NCI-H69 (cell line): ENCODE measurements at places on chromosomes 3 and 15.

DNA sequence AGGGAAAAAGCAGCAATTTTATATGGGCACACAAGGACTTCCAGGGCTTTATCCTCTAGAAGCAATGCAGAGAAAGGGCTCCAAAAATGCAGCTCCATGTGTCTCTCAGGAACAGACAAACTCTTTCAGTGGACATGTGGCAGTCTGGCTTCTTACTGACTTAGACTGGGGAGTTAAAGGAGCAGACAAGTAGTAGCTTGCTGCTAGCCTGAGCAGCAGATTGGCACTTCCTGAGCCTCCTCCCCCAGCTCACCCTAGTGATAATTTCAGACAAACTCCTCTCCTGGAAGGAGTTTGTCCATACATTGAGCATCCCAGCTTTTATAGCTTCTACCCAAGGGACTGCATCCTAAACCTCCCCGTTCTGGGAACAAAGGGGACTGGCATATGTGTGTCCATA, 101.7 kb upstream of the MANF start:
- no peak for DNase-seq

DNA sequence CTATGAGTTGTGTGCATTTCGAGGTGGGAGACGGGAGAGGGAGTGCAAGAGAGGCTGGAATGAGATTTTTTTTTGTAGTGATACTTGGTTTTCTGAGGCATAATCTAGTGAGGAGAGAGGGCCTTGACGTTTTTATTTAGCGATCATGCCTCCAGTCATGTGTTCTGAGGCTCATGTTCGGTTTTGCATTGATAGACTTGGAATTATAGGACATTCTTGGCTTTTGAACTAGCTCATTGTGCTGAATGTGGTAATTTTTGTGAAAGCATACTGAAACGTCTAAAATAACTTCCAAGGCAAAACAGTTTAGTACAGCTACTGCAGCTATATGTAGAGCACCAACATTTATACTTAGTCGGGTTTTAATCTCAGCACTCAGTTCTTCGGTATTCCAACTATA, 408.1 kb downstream of the CNTN4 start:
- DNase-seq: no peak

- no peak for DNase-seq
Observed at GRCh38 chr3:186917512-186918312, 12.6 kb upstream of the ST6GAL1 start.

DNA sequence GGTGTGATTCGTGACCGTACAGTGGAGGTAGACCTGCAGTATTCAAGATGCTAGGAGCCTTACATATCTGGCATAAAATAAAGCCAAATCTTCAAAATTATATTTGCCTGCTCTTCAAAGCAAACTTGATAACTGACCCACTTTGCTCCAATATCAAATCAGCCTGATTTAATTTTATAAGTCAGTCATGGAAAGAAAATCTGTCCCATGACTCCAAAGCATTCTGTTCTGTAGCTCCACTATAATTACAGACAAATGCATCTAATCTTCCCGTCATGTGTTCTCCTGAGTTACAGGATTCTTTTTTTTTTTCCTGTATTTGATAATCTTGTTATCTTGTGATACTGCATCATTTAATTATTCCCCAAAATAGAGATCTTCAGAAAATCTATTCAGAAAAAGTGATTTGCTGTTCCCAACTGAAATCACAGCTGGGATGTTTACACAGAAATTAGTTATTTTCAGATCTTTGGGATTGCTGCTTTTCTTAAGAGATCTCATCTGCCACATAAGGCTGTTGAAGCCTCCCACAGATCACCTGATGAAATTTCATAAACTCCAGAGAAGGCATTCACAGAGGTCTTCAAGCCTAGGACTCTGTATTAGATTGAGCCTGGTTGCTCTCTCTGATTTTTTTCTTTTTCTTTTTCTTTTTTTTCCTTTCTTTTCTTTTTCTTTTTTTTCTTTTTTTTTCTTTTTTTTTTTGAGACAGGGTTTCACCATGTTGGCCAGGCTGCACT, 27.2 kb downstream of the TIMP4 start:
- DNase-seq: no peak

DNA sequence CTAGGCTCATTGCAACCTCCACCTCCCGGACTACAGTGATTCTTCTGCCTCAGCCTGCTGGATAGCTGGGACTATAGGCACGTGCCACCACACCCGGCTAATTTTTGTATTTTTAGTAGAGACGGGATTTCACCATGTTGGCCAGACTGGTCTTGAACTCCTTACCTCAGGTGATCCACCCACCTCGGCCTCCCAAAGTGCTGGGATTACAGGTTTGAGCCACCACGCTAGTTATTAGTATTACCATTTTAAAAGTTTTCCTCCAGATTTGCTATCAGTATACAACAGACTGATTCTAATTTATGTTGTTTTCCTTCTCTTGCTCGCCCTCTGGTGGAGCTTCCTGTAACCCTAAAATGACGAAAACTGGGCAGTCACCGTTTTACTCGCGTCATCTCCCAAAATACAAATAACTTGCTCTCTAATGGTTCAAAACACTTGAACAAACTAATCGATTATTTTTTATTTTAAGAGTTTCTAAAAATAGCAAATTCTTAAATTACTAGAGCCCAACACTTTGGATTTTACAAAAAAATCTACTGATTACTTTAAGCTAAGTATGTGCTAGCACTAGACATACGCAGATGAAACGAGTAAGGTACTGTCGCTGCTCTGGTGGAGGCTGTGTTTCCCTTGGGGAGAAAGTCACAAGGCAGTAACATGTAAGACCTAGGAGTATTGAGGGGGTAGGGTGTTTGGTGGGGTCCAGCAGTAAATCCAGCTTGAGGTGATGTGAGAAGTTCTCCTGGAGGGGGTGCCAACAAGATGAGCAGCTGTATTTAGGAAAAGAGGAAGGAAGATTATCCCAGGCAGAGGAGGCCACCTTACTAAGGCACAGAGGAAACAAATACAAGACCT, 203.3 kb downstream of the MBNL1 start:
- peak; percentile 53 for DNase-seq

DNA sequence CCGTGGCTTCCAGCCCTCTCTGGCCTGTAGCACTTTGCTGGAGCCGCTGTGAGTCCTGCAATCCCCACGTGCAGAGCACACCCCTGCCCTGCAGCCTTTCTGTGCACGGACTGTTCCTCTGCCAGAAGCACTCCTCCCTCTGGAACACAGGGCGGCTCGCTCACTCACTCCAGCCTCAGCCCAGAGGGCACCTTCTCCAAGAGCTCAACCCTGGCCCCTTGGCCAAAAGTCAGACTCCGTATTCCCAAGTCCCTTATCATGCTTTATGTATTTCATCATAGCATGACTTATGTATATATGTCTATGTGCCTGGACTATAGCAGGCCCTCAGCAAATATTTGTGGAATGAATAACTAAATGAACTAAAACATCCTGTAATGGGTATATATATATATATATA, 63.2 kb downstream of the ASB7 start:
- no peak for DNase-seq

- DNase-seq: no peak
Observed at GRCh38 chr3:102750322-102750721, 315.5 kb downstream of the ZPLD1 start.

DNA sequence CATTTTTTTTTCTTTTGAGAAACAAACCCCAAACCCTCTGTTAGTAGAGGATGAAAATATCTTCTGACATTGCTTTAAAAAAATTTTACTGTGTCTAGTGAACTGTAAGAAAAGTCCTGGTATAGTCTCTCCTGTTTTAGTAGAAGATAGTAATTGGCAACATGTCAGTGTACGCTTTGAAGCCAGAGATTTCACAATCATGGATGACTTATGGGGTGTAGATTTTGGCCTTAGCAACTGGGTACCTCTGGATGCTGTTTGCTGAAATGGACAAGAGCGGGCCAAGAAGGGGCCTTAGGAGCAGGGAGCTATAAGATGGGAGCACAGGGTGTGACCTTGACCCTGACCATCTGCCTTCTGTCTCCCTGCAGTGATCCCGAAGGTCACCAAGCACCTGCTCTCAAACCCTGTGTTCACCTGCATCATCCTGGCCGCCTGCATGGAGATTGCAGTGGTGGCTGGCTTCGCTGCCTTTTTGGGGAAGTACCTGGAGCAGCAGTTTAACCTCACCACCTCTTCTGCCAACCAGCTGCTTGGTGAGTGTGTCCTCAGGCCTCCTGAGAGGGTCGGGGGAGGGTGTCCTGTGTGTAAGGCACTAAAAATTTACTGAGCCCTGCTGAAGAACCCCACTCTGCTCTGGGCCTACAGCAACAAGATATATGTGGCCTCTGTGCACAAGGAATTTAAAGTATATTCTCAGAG, 266.7 kb downstream of the SLCO3A1 start:
- DNase-seq: no peak

DNA sequence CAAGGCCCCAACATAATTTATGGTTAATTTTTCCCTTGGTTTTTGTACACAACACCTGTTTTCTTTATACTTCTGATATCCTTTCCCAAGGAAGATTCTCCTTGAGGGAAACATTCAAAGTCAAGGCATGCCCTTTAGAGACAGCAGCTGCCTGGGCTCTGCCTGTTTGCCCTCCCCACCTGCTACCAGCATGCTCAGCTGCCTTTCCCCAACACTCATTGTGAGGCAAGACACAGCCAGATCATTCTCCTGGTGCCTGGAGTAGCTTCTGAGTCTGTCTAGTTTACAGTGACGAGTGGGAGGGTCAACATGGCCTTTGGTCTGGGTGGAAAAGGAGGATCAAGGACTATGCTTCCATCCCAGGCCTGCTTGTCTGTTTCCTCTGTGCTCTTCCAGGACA, 132.5 kb downstream of the EPHB1 start:
- DNase-seq: no peak

- no peak for DNase-seq
Observed at GRCh38 chr3:37487785-37488184, 313.4 kb upstream of the LRRFIP2 start.

- no peak for DNase-seq
Observed at GRCh38 chr3:23916152-23916885, 471 bp downstream of the NKIRAS1 start.

- no peak for DNase-seq
Observed at GRCh38 chr3:159032311-159032710, 230.5 kb downstream of the MFSD1 start.

DNA sequence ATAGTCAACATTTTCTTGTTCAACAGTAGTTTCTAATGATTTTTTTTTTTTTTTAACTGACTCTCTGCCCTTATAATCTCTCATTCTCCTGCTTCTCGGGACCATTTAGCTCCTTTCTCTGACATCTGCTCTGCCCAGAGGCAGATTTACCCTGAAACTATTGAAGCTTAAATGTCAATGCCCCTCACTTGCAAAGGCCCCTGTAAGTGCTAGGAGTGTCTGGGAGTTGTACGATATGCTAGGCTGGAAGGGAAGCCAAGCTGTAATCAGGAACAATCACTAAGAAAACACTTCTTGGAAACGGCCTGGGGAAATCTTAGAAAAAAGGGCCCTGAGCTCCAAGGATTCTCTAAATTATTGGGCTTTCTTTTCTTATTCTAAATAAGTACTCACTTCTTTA, 5.8 kb upstream of the PLOD2 start:
- DNase-seq: peak; percentile 58

GRCh38 chr3:47455806-47456452, 19.8 kb downstream of the SCAP start:
- no peak for DNase-seq

DNA sequence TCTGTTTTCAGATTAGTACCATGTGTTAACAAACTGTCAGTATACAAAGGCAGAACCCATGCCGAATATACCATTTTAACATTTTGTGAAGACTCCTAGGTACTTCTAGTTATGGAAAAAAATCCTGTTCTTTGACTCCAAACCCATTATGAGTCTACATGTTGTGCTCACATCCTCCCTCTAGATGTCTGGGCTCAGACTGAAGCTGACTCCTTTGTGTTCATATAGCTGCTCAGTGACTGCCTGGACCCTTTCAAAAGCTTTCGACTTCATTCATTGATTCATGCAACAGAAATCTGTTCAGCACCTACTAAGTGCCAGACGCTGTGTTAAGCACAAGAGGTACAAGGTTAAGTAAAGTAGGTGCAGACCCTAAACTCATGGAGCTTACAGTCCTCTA, 60.5 kb downstream of the MEGF11 start:
- DNase-seq: no peak

- DNase-seq: no peak
Observed at GRCh38 chr3:188361888-188362287, 207.9 kb downstream of the LPP start.

DNA sequence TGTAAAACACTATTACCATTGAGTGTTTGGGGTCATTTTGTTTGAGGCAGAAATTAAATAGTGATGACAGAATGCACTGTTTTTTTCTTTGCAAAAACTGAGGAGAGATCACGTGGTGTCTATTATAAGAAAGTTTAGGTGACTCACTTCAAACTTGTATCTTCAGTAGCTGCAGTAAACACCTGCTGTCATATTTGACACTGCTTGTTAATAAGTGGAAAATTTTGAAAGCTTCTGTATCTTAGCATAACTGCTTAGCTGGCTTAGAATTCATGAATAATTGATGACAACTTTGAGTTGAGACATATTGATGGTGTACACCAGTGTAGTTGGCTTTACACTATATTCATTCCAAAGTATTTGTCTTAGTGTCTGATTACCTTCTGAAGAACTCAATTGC, 29.7 kb upstream of the MDFIC2 start:
- DNase-seq: no peak

DNA sequence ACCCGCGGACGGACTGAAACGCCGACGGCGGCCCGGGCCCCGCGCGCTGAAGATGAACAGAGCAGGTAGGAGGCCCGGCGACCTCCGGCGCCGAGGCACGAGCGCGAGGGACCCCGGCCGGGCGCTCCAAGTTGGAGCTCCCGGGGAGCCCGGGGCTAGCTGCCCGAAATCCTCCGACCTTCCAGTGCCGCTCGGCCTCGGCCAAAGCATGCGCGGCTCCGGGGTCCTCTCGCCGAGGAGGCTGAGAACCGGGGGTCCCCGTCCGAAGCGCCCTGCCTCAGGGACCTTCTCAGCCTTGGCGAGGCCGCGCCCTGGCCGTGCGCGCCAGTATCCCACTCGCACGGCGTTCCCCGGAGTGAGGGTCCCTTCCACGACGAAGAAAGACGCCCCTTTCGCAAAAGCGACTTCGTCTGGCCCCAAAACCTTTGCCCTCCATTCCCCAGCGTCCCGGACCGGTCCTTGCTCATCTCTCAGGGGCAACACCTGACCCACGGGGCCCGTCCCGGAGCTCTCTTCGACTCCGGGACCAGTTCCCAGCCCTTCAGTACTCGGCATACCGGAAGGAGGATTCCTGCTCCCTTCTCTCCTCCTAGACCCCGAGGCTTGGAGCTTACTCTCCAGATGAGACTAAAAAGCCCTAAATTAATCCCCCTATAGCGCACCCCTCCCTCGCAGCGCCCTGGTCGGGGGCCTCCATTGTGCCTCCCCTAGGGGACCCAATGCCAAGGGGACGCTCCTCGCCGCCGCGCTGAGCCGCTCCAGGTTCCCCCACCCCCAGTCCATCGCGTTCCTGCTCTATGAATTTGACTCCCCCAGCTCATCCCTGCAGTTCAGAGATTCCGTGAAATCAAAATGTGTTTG, 7.7 kb upstream of the FGD5 start:
- no peak for DNase-seq
